ENCODE measurements at places on chromosomes 16 and 17. TPM values are rescaled to one million over a fixed set of nuclear protein-coding genes. Genes with fewer than 3 reads are reported as not detected.
A peak's percentile ranks its signal among the peaks of the same experiment; 100 is the strongest.

The KLHL10 gene
- total RNA-seq: not detected

The EXOC3L1 gene
- total RNA-seq: 2.8 TPM

The ITGAL gene
- total RNA-seq: 2.9 TPM

The NPIPB13 gene
- total RNA-seq: 3.2 TPM

The CLUH gene
- total RNA-seq: 143 TPM

DNA sequence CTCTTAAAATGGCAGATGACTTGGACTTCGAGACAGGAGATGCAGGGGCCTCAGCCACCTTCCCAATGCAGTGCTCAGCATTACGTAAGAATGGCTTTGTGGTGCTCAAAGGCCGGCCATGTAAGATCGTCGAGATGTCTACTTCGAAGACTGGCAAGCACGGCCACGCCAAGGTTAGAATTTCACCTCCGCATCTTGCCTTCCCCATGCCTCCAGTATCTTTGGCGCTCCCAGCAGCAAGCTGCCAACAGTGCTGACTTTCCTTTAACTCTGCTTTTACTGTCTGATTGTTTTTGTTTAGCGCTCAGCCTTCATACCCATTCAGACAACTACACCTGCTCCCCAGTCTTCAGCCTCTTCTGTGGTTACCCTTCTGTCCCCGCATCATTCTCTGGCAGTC, 2.2 kb downstream of the EIF5A start:
- no peak for DNase-seq

GRCh38 chr16:84482001-84482891, 22.2 kb downstream of the MEAK7 start:
- DNase-seq: no peak

DNA sequence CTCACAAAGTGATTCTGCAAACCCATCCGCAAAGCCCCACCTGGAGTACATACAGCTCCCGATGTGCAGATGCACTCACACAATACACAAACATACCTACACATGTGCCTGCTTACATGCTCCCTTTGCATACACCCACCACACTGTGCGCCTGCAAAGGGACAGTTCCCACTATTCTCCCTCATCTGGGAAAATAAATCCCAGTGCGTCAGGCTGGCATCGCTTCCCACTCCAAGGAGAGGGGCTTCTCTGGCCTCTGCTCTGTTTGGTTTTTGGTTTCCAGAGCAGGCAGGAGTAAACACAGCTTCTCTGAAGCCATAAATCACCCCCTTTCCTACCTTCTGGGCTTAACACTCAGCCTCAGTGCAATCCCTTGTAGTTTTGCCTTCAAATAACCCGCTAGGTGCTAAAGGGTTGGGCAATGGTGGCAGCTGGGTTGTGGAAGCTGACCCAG, 14.7 kb downstream of the HOXB4 start:
- DNase-seq: no peak

GRCh38 chr17:46722662-46723285, 95.7 kb downstream of the WNT3 start:
- no peak for DNase-seq

GRCh38 chr17:17088541-17089525, 46.6 kb downstream of the MPRIP start:
- peak; percentile 60 for DNase-seq

GRCh38 chr17:48406936-48407567, 23.0 kb downstream of the SKAP1 start:
- DNase-seq: no peak

DNA sequence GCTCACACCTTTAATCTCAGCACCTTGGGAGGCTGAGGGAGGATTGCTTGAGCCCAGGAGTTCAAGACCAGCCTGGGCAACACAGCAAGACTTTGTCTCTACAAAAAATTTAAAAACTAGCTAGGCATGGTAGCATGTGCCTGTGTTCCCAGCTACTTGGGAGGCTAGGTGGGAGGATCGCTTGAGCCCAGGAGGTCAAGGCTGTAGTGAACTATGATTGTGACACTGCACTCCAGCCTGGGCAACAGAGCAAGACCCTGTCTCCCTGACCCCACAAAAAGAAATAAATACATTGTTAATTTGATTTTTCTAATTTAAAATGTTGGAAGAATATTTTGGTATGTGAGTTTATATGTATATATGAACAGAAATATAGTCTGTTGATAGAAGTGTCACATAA, 22.4 kb upstream of the PHAF1 start:
- no peak for DNase-seq

GRCh38 chr16:47713225-47713595, 252.1 kb downstream of the PHKB start:
- no peak for DNase-seq

- DNase-seq: no peak
Observed at GRCh38 chr17:13761038-13761603, 159.4 kb upstream of the HS3ST3A1 start.

GRCh38 chr17:80566054-80566400, 21.4 kb downstream of the RPTOR start:
- no peak for DNase-seq

DNA sequence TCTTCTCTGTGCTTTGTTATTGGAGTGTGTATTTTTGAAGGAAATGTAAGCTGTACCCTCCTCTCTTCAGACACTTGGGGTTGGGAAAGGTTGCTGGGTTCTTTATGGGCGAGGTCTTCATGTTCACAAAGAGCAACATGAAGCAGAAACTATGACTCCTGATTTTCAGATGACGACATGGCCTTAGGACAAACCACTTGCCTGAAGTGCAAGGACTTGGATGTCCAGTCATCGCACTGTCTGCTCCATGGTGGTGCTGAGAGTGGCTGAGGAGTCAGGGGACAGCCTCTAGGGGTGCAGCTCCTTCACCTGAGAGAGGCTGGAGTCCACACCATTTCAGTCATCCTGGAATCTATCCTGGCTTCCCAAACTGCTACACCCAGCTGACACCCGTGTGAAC, 183.9 kb upstream of the CDH5 start:
- DNase-seq: no peak

- DNase-seq: no peak
Observed at GRCh38 chr17:77146882-77147281, 6.1 kb downstream of the SEC14L1 start.

GRCh38 chr16:78927766-78928165, 672.8 kb downstream of the MAF start:
- no peak for DNase-seq

DNA sequence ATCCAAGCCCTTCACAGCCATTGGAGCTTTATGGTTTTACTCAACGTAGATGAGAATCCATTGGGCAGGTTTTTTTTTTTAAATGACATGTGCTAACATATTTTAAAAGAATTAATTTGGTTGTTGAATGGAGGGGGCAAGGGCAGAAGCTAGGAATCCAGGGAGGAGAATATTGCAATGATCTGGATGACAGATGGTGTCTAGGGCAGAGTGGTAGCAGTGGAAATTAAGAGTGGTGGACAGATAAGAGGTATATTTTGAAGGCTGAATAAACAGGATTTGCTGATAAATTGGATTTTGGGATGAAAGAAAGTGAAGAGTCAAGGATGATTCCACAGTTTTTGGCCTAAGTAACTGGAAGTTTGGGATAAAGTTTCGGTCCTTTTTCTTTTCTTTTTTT, 54.8 kb upstream of the DHX40 start:
- no peak for DNase-seq

Data from cardiac septum (tissue), 1 donor.